ENCODE measurements at places on chromosomes 3 and 15.

DNA sequence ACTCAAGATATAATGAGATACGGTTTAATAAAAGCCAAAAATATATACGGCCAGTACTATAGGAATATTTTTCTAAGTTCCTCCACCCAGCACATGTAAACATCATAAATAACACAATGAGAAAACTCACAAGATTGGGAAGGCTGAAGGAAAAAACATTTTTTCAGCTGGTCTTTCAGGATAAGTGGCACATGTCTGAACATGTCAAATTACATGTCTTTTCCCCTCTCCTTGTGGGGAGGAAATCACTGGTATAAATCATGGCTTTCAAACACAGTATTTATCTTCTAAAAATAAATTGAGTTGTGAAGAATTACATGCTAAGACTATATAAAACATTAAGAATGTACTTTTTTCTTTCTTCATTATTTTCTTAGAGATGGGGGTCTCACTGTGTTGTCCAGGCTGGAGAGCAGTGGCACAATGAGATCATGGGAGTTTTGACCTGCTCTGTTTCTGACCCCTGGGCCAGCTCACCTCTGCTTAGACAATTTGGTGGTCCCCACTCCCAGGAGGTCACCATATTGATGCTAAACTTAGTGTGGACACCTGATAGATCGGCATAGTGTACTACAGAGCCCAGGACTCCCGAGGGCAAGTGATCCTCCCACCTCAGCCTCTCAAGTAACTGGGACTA, 32.8 kb downstream of the ETV5 start:
- no peak for DNase-seq

DNA sequence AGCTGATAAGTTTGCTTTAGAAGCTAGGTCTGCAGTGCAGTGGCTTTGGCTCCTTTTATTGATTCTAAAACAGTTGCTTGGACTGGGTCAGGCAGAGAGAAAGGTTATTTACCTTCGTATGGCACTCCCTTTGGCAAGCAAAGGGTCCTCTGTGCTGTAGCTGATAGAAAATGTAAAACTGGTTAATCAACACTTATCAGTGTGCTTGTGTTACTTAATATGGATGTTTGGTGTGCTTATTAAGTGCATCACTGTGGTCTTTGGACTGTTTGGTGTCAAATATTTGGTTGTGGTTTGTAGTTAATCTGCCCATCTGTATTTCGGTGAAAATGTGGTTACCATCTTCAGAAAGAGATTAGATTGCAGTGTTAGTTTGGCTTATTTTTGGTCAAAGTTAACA, 16.0 kb downstream of the UBE2E2 start:
- no peak for DNase-seq

GRCh38 chr3:105539897-105540296, 173.2 kb downstream of the ALCAM start:
- no peak for DNase-seq

DNA sequence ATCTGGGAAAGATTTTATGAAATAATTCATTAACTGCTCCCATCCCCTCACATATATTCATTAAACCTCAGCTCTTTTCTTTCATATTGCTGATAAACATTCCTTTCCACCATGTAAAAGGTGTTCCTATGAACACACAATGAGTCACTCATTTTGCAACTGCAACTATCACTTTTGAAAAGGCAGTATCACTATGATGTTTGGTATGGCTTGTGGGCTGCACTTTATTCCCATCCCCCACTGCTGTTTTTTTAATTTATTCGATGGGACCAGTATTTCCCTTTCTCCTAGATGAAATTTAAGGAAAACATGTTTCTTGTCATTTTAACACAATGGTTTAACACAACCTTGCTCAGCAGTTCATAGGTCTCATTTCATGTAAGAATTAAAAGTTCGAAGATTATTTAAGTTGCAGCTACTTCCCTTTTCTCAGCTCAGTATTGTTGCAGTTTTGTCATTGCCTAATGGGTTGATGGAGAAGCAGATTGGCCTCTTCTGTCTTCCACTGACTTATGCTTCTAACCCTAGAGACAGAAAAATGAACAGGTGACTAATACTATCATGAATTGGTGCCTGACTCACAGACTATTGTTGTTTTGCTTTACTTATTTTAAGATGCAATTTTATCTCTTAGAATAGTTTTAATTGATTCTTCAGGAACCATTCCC, 280.3 kb downstream of the ZPLD1 start:
- no peak for DNase-seq

DNA sequence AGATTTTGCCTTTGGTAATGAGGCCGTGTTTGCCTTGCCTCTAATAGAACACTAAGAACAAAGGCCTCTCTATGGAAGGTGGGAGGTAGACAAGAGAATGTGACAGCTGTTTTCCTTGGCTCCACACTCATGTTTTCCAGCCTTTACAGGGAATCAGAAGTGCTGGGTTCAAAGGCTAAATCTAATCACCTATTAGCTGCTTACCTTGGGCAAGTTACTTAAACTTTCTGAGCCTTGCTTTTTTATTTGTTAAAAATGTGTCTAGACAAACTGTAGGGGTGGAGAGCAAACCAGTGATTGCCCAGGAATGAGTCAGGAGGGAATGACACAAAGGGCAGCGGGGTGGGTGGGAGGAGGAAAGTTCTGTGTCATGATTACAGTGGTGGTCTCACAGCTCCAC, 179.0 kb downstream of the P3H2 start:
- DNase-seq = no peak

GRCh38 chr3:128131897-128132646, 8.5 kb upstream of the RUVBL1 start:
- DNase-seq = no peak

GRCh38 chr15:34132881-34133280, 31.0 kb downstream of the PGBD4 start:
- DNase-seq = no peak

- no peak for DNase-seq
Observed at GRCh38 chr3:128787256-128788253, 61.6 kb downstream of the RAB7A start.

- DNase-seq = no peak
Observed at GRCh38 chr3:37456270-37456708, 281.9 kb upstream of the LRRFIP2 start.

- peak; percentile 38 for DNase-seq
Observed at GRCh38 chr3:182740710-182741109, 52.6 kb upstream of the ATP11B start.

- DNase-seq = no peak
Observed at GRCh38 chr15:48336940-48337339, 5.7 kb downstream of the DUT start.

GRCh38 chr3:171427771-171428320, 32.4 kb downstream of the TNIK start:
- no peak for DNase-seq

DNA sequence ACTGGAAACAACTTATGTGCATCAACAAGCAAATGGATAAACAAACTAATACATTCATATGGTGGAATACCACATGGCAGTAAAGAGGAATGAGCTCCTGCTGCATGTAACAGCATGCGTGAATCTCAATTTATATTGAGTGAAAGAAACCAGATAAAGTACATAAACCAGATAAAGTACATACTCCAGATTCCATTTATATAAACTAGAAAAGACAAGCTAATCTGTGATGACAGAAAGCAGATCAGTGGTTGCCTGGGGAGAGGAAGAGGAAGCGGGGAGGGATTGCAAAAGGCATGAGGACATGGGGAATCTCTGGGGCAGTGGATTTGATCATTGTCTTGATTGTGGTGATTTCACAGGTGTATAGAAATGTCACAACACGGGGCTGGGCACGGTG, 34.2 kb downstream of the LIMD1 start:
- DNase-seq = no peak

- no peak for DNase-seq
Observed at GRCh38 chr15:41001524-41002214, 48.4 kb downstream of the CHAC1 start.

DNA sequence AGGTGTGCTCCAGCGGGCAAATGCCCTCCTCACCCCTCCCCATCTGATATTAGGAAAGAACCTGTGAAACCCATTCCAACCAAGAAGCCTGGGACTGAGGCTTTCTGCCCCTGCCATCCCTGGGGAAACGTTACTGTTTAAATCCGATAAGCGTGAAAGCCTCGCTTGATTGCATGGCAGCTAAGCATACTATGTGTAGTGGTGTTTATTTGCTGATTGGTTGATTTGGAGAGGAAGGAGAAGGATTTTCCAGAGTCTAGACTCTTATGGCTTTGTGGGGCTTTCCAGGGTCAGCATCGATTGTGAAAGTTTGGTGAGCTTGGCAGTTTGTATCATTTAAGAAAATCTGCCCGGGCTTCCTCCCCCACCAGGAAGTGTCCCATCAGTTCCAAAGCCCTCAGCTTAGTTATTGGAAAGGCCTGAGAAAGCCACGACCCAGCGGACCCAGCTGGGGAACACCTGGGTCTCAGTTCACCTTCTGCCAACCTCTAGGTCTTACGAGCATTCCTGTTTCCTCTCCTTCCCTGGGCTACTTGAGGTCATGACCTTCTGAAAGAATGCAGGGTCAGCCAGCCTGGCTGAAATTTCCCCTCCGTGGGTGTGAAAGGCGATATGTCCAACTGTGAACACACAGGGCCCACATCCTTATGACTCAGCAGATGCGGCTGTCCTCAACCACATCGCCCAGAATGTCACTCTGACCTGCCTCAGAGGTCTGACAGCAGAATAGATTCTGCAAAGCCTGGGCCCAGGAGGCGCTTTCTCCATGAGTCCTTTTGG, 62.8 kb upstream of the HERC1 start:
- no peak for DNase-seq

DNA sequence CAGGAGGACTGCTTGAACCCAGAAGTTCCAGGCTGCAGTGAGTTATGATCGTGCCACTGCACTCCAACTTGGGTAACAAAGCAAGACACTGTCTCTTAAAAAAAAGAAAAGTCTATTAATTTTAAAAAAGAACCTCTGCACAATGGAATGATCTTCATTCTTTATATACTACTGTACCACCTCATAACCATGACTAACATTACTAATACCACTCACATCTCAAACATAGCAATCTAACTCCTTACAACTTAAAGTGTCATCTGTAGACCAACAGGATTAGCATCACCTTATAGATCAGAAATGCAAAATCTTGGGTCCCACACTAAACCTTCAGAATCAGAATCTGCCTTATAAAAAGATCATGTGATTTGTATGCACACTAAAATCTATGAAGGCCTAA, 48.8 kb upstream of the MAP4 start:
- no peak for DNase-seq

DNA sequence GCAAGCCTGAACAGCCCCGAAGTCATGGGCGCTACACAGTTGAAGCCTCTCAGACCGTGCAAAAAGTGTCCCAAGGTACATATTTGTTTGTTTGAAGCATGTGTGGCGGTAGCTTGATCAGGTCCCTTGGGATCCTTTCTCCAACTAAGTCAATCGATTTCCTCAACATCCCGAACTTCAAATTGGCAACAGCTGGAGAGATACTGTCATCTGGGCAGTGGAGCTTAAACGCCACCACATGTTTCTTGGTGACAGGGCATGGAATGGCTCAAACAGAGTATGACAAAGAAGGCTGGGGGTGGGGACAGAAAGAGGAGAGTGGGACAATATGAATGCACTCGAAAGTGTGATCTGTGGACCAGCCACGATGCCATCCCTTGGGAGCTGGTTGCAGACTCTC, 84.9 kb upstream of the PSMD6 start:
- DNase-seq = no peak

GRCh38 chr3:72977060-72977808, 19.4 kb upstream of the PPP4R2 start:
- DNase-seq = no peak

DNA sequence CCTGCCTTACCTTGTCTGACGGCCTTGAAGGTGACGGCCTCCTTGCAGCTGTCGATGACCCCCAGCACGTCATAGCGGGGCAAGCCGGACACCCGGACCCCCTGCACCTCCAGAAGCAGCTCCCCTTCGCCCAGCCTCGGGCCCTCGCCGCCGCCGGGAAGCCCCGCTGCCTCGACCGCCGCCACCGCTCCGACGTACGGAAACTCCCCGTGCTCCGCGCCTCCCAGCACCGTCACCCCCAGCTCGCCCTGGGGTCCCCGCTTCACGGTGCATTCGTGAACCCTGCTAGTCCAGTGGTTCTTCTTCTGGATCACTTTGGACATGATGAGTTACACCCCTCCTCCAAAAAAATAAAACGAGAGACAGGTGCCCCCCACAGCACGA, 740 bp downstream of the MAGI1 start:
- DNase-seq = no peak

DNA sequence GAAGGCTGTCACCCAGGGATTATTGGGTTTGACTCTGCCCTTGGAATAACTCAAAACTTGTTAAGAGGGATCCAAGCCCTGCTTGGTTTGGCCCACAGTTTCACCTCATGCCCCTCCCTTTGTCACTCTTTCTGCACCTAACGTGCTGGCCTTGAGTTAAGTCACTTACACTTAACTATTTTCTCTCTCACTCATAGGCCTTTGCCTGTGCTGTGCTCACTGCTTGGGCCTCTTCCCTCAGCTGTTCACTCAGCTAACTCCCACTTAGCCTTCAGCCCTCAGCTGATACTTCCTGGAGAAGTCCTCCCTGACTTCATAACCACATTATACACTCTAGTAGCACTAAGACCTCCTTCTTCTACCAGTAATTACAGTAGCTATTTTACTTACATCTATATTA, 133.3 kb downstream of the CMSS1 start:
- no peak for DNase-seq

DNA sequence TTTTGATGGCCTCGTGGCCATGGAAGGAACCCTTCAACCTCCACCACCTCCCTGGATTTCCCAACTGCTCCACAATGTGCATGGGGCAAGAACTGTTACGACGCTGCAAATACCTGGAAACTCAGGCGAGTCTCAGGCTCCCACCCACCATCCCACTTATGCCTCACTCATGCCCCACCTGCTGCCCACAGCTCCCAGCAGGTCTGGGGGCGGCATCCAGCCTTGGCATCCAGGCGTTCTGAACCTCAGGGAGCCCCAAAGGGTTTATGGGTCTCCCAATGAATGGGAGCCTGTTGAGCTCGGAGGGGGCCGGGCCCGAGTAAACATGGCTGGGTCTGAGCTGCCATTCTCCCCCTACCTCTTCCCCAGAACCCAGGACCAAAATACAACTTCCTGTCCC, 2.0 kb upstream of the PTH1R start:
- DNase-seq = no peak

GRCh38 chr15:31502541-31503229, 176.1 kb downstream of the KLF13 start:
- DNase-seq = no peak

DNA sequence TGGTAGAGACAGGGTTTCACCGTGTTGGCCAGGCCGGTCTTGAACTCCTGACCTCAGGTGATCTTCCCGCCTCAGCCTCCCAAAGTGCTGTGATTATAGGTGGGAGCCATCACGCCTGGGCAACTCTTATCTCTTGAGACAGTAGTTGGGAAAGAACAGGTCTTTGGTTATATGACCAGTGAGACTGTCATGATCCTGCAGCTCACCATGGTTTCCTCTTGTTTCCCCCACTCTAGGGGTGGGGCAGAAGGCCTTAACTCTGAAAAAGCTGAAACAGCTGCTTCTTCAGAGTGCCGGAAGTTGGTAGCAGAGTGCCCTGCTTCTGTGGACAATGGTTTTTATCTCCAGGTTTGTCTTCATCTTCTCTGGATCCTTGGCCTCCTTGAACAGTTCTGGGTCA, 4.7 kb upstream of the TYRO3 start:
- DNase-seq = no peak
